ENCODE measurements at places on chromosomes 7 and 10. TPM values are rescaled to one million over a fixed set of nuclear protein-coding genes. Genes with fewer than 3 reads are reported as not detected.

DNA sequence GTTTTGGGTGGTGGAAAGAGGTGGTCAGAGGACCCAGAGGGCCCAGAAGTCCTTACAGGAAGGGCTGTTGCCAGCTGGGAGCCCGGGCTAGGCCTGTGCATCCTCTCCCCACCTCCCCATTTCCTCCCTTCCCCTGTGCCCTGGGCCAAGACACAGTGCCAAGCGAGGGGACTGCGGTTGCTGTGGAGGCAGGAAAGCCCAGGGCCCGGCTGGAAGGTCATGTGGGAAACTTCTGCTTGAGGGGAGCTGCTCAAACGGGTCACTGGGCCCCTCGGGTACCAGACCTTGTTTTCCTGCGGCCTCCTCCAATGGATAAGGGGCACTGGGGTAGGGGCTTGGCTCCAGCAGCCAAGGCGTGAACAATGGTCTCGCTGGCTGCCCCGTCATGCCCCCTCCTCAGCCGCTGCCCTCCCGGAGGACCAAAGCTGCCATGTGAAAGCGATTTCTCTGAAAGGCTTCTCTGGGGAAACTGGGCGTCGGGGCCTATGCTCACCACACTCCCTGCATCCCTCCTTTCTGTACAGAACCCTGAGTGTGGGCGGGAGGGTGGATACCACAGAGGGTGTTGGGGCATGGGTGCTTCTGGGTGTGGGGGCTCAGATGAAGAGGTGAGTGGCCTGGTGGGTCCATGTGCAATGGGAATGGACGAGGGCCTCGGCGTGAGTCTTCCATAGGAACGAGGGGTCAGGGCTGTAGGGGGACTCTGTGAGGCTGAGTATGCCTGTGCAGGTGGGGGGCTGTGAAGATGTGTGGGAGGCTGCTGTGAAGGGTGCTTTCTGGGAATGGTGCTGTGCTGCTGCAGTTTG lies 135.3 kb downstream of the PTPN20 start:
- no peak for DNase-seq

Gene TLX1
- not detected for total RNA-seq

DNA sequence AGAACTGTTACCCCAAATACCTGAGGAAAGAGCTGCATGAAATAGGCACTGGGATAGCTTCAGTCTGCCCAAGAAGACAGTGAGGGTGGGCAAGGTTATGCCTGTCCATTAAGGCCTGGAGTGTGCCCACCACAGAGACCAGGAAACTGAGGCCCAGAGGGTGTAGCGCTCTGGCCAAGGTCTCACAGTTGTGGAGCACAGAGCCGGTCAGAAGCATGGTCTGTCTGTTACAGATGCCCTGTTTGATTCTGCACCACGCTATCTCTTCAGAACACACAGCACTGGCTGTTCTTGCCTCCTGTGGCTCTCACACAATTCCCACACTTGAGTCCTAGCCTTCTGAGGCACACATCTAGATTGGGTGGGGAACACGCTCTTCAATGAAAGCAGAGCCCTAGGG lies 261.4 kb downstream of the GRID1 start:
- DNase-seq: no peak

Gene SPDYE11
- not detected for total RNA-seq

Gene DNAJC30
- total RNA-seq: 2.6 TPM

Gene CTAGE6
- 0.07 TPM for total RNA-seq

DNA sequence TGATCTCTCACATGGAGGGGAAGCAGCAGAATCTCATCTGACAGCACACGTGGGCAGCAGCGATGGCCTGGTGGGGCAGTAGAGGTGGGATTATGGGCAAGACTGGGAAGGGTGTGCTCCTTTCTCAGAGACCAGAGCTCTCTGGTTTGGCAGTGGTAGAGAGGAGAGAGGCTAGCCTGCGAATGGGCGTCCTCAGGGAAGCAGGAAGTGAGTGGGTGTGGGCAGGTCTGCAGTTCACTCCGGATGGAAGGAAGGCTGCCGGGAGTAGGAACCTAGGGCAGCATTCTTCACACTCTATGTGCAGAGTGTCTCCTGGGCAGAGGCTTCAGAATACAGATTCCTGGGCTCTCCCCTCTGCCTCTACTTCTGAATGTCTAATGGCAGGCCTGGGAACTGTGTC lies 162.8 kb upstream of the BMPER start:
- no peak for DNase-seq

Gene CRPPA
- total RNA-seq: 1.4 TPM

Gene ADGRA1
- not detected for total RNA-seq

Gene OPALIN
- not detected for total RNA-seq

DNA sequence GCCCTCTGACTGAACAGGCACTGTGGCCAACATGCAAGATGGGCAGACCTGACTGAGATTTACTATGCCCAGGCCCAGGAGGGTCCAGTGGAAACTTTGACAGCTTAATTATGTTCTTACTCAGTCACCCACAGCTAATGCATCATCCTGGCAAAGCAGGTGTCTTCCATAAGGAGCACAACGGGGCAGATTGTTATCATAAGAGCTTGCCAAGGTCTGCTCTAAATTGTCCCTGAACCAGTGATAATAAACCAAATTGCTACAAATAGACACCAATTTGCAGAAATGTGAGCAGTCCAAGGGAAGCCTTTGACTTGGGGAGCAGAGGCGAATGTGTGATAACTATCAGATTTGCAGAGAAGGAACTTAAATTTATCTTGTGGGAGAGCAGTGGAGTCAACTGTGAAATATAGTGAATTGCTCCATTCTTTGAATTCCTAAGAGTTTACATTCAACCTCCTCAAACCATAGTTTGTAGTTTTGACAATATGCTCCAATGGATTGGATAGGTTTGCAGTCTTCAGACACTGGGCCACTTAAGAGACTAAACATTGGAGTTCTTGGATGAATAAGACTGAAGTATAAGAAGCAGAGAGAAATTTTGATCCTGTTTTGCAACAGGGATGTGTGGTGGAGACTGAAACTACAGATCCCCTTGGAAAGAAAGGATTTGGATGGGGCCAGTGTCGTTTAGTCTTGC lies 494.7 kb downstream of the CCSER2 start:
- no peak for DNase-seq

Gene CCDC172
- not detected for total RNA-seq

Gene PCLO
- total RNA-seq: 2.0 TPM

Gene GIMAP4
- total RNA-seq: not detected

- DNase-seq: no peak
These were observed 69.7 kb downstream of the ZNF365 start for GRCh38 chr10:62443866-62444265.

GRCh38 chr10:69712342-69712741 lies 82.3 kb downstream of the FAM241B start:
- no peak for DNase-seq

Gene NME8
- total RNA-seq: 0.34 TPM

- DNase-seq: no peak
These were observed 92.3 kb downstream of the HIF1AN start for GRCh38 chr10:100628061-100628460.

DNA sequence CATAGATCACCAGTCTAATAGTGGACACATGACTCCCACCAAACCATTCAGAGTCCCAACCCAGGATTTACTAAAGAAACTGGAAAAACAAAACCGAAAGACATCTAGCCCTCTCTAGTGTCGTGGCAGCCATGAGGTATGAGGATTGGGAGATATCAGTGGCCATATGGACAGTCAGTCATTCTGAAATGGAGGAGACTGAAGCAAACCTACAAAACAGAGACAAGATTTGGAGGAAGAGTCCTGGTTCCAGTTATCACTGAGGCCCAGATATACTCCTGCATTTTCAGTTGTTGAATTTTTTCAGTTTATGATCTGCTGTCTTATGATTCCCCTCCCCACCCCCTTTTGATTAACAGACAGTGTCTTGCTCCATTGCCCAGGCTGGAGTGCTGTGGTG lies 9.1 kb upstream of the RALA start:
- DNase-seq: no peak

DNA sequence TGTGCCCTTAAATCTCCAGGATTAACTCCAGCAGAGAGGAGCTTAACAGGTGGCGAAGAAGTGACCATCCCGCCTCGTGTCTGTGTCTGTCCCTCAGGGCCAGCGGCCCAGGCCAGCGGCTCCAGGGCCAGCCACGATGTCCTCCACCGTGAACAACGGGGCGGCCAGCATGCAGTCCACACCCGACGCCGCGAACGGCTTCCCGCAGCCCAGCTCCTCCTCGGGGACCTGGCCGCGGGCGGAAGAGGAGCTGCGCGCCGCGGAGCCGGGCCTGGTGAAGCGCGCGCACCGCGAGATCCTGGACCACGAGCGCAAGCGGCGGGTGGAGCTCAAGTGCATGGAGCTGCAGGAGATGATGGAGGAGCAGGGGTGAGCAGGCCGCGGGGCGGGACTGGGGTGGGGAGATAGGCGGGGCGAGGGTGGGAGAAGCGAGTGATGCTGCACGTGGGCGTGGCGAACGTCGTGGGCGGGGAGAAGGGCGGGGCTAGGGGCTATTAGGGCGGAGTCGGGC lies 33.3 kb downstream of the SRRM3 start:
- DNase-seq: peak; percentile 90

Gene SKIDA1
- total RNA-seq: 127 TPM

GRCh38 chr10:73785721-73786511 lies 510 bp downstream of the ZSWIM8 start:
- DNase-seq: peak; percentile 78

GRCh38 chr7:120838281-120838682 lies 19.7 kb downstream of the TSPAN12 start:
- DNase-seq: no peak

- no peak for DNase-seq
These were observed 60.0 kb upstream of the MKLN1 start for GRCh38 chr7:131267631-131268030.

DNA sequence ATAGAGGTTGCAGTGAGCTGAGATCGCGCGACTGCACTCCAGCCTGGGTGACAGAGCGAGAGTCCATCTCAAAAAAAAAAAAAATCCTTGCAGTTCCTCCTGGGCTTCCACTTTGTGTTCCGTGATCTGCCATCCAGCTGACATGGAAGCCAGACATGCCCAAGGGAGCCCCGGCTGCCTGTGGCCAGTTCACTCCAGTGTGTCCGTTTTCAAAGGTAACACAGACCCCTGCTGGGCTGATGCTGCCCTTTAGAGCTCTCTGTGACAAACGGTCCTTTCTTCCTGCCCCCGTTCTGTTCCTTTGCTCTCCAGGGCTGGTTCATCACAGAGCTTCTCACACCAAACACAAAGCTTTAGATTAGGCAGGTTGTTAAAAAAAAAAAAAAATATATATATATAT lies 130.8 kb downstream of the CUL2 start:
- peak; percentile 26 for DNase-seq

GRCh38 chr10:51649064-51649463 lies 50.3 kb downstream of the CSTF2T start:
- no peak for DNase-seq

Gene OGDHL
- total RNA-seq: 0.56 TPM

Gene TMEM196
- not detected for total RNA-seq

- DNase-seq: no peak
These were observed 183.2 kb downstream of the CXCL12 start for GRCh38 chr10:44201656-44202055.

- no peak for DNase-seq
These were observed 25.2 kb upstream of the CFAP46 start for GRCh38 chr10:132967540-132967939.

Gene PPP1R3A
- not detected for total RNA-seq

Gene SLC13A1
- total RNA-seq: not detected

Gene PHKG1
- total RNA-seq: not detected

DNA sequence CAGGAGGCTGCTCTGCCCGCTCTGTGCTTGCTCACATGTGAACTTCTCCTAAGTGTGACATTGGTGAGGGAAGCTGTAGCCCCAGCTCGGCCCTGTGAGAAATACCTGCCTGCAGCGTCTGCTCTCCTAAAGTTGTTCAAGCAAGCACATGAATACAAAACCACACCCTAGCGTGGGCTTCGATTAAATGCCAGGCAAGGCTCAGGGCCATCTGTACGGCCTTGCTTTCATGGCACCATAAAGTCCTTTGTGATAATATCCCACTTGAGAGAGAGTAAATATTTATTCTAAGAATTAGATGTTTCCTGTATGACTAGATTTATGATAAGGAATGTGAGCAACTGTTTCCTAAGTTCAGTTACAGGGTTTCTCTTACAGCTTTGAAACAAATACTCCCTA lies 262.8 kb upstream of the KLF14 start:
- no peak for DNase-seq

- DNase-seq: no peak
These were observed 23.9 kb downstream of the DRGX start for GRCh38 chr10:49371967-49372366.

Data from neural progenitor cell (in vitro differentiated cells).